ENCODE measurements at places on chromosomes 7 and 10. TPM values are rescaled to one million over a fixed set of nuclear protein-coding genes. Genes with fewer than 3 reads are reported as not detected.

- no peak for DNase-seq
These were observed 40.6 kb downstream of the AKR1B15 start for GRCh38 chr7:134589491-134589941.

GRCh38 chr7:159076333-159076732, 68.3 kb downstream of the VIPR2 start:
- DNase-seq: no peak

DNA sequence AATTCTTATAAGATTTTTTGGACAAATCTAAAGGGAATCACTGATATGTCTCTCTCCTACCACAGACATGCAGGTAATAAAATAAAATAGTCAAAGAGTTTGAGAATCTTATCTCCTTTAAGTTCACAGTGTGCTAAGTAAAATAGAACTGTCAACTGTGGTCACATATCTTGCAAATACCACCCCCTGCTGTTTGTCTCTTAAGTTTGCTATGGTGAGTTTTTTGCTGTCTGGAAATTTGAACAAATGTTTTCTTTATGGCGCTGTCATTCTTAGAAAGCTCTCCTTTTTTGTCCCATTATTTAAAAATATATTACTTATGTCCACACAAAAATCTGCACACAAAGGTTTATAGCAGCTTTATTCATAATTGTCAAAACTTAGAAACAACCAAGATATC, 19.6 kb downstream of the GIMAP5 start:
- no peak for DNase-seq

DNA sequence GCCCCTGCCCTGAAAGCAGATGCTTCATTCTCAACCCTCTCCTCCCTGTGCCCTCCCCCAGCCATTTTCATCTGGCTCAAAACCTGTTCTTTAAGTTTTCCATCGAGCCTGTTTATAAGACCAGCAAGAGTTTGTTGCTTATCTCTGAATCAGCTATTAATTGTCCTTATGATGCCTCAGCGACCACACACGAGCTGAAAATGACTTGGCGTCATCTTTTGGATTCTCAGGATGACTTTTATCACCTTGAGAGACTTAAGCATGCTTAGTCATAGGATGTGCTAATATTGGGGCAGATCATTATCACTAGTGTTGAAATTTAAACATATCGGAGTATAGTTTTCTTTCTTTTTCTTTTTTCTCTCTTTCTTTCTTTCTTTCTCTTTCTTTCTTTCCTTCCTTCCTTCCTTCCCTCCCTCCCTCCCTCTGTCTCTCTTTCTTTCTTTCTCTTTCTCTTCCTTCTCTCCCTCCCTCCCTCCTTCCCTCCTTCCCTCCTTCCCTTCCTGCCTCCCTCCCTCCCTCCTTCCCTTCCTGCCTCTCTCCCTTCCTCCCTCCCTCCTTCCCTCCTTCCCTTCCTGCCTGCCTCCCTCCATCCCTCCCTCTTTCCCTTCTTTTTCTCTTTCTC, 184.5 kb downstream of the PHTF2 start:
- DNase-seq: no peak

- DNase-seq: no peak
These were observed 22.9 kb downstream of the PON3 start for GRCh38 chr7:95373323-95373722.

DNA sequence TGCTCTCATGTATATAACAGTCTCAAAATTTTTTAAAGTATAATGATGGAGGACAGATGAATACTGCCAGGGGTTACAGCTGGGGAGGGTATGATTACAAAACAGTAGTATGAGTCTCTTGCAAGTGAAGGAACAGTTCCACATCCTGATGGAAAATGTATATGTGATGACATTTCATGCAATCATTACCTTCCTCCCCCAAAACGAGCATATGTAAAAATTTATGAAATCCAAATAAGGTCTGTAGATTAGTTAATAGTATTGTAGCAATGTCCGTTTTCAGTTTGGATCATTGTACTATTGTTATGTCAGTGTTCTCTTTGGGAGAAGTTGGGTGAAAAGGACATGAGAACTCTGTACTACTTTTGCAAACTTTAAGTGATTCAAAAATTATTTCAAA, 38.0 kb downstream of the DRGX start:
- DNase-seq: no peak

- DNase-seq: peak; percentile 16
These were observed 4.4 kb downstream of the IFIT3 start for GRCh38 chr10:89332123-89332633.

- DNase-seq: no peak
These were observed 667.8 kb downstream of the PCDH15 start for GRCh38 chr10:54133203-54133602.

DNA sequence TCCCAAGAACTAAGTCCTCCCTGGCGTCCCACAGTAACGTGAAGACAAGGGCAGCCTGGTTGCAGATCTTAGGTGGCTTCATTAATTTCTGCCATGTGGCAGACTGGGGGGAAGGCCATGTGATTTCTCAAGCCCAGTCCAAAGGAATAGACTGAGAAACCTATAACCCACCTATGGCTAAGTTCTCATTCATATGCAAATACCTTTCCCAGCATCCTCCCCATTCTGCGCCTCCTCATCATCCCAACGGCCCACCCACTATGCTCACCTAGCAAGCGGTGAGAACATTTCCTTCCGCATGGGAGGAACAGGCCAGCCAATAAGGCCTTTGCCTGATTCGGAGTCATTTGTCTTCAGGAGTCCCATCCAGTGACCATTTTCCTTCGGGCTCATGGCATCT, 8.2 kb upstream of the CLEC2L start:
- no peak for DNase-seq

GRCh38 chr10:7715515-7715914, 12.4 kb downstream of the ITIH2 start:
- DNase-seq: no peak

- peak; percentile 52 for DNase-seq
These were observed 14.4 kb downstream of the CAMK2G start for GRCh38 chr10:73859784-73860491.

- no peak for DNase-seq
These were observed 10.0 kb downstream of the EPHA1 start for GRCh38 chr7:143398616-143399015.

DNA sequence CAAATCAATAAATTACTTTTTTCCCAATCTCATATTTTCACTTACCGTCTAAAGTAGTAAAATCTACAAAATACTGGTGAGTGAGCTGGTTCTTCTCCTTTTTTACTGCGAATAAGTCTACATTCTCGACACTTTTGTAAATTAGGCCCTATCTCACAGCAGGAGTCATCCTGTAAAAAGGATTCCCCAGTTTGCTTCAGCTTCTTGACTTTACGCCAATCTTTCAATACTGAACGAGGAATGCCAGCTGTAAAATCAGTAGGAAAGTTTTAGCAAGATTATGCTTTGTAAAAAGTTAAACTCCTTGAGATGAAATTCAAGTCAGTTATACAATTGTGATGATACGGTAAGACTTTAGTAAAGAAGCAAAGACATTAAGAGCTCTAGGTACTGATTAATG, 67.3 kb downstream of the NRBF2 start:
- DNase-seq: no peak

GRCh38 chr7:30177186-30177585, 42.4 kb downstream of the MTURN start:
- no peak for DNase-seq

DNA sequence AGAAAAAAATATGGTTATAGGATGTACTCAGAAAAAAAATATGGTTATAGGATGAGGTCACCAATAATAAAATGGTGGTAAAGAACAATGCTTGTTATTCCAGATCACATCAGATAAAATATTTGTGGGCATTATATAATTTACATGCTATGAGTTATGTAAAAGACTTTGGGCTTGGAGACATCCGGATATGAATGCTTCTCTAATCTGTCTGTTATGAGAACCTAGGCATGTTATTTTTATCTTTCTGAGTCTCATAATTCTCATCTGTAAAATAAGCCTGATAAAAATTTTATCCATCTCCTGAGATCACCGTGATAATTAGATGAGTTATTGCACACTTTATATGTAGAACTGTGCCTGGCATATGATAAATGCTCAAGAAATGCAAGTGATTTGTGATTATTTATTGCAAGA, 37.8 kb downstream of the DKK1 start:
- no peak for DNase-seq

GRCh38 chr10:31028081-31028480, 3.6 kb downstream of the ZNF438 start:
- no peak for DNase-seq

GRCh38 chr7:27734583-27734982, 5.4 kb upstream of the TAX1BP1 start:
- DNase-seq: no peak

DNA sequence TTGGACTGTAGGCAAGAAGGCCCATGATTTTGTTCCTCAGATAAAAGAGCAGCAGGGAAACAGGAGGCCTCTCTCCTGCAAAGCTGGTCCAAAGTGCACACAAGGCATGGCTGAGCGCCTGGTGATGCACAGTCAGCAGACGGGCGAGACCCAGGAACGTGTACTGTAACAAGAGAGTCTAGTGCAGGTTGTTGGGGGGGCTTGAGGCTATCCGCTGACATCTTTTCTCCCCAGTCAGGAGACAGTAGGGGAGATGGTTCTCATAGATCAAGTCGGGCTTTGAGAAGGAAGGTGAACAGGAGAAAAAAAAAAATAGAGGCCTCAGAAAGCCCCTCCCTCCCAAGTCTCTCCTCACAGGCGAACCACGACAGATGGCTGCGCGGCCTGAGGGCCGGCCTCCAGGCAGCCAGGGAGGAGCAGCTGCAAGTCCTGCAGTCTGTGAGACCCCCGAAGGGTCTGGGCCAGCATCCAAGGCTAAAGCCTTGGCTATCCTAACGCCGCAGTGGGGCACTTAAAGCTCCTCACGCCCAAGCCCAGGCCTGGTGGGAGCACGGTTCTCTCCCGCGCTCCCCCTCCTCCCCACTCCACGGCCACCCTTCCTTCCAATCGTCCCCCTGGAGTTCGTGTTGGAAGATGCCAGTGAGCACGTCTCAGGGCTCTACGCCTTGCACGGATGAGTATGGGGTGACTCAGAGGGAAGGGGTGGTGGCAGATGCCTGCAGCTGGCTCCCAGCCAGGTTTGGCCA, 68.3 kb downstream of the PRKAG2 start:
- DNase-seq: no peak

DNA sequence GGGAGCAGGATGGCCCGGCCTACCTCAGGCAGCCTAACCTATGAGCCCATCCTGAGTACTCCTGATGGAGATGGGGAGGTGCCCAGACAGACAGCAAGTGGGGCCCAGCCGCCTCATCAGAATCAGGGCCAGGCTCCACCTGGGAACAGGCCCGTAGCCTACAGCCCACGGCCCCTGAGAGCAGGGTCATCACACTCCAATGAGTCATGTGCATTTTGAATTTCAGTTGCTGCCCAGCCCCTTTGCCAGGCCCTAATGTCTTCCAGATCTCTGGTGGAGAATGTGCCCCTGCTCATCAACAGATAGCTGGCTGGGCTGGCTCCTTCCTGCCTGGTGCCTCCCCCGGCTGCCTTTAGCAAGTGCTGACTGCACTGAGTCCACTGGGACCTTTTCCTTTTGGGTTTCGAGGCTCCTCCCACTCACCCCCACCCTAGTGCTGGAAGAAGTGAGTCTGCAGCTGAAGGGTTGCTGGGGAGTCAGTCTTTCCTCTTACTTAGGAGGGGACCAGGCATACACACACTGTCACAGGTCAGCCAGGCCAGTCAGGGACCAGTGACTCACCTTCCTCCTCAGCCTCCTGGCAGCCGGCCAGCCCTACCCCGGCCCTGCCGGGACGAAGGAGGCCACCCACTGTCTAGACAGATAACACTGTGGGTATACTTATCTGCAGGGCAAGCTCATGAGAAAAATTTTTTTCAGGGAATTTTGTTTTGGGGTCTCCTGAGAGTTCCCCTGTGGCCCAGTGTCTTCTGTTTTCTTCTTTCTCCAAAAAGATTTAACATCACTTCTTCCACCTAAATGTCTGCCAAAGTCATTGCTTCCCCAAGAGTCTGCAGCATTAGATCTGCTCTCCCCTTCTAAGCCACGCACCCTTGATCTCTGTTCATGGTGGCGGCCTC, 9.1 kb upstream of the ASIC3 start:
- DNase-seq: peak; percentile 39

GRCh38 chr7:20224025-20224424, 6.8 kb upstream of the MACC1 start:
- DNase-seq: no peak

DNA sequence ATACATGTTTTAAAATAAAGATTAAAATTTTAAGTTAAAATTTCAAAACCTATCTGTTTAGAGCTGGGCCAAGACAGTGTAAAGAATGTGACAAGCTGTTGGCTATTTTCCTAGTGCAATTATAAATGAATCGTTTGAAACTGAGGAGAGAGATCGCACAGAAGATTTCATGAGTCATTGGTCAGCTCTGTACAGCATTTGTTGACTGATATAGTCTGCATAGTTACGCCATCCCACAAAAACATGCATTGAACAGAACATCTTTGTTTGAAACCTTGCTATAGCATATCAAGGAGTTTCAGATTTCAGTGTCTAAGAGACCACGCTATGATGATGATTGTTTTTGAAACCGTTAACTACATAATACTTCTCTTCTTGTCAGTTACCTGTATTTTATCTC, 1.3 kb upstream of the C10orf67 start:
- DNase-seq: no peak

DNA sequence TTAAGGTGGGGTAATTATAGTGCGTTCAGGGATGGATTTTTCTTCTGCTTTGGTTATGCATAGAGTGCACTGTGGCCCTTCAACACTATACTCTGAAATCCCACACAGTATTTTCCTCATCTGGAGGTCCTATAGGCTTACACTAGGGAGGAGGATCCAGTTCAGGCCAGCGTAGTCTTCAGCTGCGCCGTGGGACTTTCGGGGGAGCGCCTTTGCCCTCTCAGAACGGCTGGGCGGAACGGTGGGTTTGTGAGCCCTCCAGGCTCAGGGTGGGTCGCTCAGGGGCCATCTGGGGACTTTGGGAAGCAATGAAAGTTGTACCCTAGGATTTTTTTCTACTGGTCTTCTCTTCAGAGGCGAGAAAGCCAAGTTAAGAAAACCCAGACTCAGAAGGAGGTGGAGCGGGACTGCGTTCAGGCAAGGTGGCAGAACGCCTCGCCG, 652 bp upstream of the VPS26A start:
- DNase-seq: no peak

DNA sequence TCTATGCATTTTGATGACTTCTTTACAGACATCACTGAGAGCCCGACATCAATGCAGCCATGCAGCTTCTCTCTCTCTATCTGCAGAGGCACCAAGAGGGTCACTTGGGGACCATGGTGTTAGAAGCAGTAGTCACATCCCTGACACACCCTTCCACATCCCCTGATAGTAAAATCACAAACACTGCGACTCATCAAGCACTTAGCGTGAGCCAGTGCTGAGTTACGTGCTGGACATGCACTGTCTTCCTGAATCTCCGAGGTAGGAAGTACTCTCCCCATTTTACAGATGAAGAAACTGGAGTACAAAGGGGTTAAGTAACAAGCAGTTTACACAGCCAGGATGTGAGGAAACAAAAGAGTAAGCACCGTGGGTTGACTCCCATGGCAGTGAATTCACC, 109.2 kb downstream of the OSBPL3 start:
- no peak for DNase-seq

The TAS2R5 gene
- 3.4 TPM for total RNA-seq

The PDE1C gene
- 17.8 TPM for total RNA-seq

The OR13A1 gene
- not detected for total RNA-seq

The LMOD2 gene
- total RNA-seq: not detected

The DLD gene
- 70.5 TPM for total RNA-seq

The KCTD7 gene
- total RNA-seq: 31.8 TPM

Data from occipital lobe (tissue), 3 donors.